Common myeloid progenitor, CD34-positive (primary cell): ENCODE measurements at places on chromosomes 7 and 10.

GRCh38 chr10:21978191-21978862, 25.2 kb downstream of the DNAJC1 start:
- no peak for DNase-seq

- DNase-seq, result no peak
Observed at GRCh38 chr10:122689146-122689820, 10.4 kb downstream of the C10orf120 start.

DNA sequence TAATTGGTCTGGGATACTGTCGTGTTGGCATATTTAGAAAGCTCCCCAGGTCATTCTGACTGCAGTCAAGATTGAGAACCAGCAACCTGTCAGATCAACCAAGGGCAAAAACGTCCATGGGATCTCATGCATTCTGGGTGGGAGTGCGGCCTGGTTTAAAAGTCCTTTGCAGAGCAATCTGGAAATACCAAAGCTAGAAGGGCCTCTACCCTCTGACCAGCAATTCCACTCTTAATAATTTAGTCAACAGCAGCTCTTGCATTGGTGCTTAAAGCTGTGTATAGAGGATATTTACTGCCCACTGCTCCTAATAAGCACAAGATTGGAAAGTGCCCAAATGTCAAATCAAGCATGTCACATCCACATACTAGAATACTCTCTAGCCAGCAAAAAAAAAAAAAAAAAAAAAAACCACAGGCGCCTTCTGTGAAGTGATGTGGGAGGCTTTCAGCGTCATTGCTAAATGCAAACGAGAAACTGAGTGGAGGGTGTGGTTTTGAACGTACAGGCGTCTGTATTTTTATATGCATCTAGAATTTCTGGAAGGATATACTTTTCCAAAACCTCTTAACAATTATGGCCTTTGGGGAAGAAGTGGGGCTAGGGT, 44.8 kb upstream of the HSPA12A start:
- DNase-seq, result no peak

- no peak for DNase-seq
Observed at GRCh38 chr10:82882722-82883121, 1007.7 kb downstream of the NRG3 start.

DNA sequence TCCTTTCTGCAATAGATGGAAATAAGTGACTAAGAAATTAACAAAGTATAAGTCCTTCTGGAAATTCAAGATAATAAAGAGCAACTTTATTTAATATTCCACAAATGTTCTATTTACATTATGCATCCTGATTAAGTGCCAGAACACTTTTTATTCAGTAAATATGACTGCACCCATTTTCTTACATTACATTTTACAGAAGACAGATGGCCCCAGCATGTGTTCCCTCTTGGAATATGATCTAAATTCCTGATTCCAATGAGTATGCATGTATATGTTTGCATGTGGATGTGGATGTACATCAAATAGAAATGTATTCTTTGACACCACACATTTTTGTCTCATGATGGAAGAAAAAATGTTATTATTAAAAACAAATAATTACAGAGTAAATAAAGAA, 628.7 kb upstream of the SEMA3D start:
- DNase-seq, result no peak
